ENCODE measurements at places on chromosomes 11 and 22. TPM values are rescaled to one million over a fixed set of nuclear protein-coding genes. Genes with fewer than 3 reads are reported as not detected.
A peak's percentile ranks its signal among the peaks of the same experiment; 100 is the strongest.

Gene PAAF1
- total RNA-seq = 10.0 TPM

Gene TRIM64C
- total RNA-seq = not detected

Gene OR8D4
- not detected for total RNA-seq

Gene FZD4
- total RNA-seq = 6.8 TPM

Gene LRRC51
- 5.2 TPM for total RNA-seq

Gene CTSC
- 338 TPM for total RNA-seq

Gene CCDC87
- total RNA-seq = 0.17 TPM

Gene JHY
- 6.8 TPM for total RNA-seq

- DNase-seq = no peak
These were observed 6.4 kb downstream of the STARD10 start for GRCh38 chr11:72787216-72788104.

DNA sequence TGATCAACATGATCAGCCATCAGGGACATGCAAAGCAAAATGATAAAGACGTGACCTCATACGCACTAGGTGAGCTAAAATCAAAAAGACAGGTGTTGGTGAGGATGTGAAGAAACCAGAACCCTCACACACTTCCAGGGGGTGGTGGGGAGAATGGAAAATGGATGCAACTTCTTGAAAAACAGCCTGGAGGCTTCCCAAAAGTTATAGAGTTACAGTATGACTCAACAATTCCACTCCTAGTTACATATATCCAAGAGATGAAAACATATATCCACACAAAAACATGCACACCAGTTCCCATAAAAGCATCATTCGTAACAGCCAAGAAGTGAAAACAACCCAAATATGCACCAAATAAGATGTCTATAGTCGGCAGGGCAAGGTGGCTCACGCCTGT is 42.1 kb upstream of the APLNR start:
- no peak for DNase-seq

GRCh38 chr11:27868709-27869108 is 168.5 kb upstream of the BDNF start:
- DNase-seq = no peak

- DNase-seq = no peak
These were observed 9.3 kb downstream of the CREB3L1 start for GRCh38 chr11:46286789-46287188.

DNA sequence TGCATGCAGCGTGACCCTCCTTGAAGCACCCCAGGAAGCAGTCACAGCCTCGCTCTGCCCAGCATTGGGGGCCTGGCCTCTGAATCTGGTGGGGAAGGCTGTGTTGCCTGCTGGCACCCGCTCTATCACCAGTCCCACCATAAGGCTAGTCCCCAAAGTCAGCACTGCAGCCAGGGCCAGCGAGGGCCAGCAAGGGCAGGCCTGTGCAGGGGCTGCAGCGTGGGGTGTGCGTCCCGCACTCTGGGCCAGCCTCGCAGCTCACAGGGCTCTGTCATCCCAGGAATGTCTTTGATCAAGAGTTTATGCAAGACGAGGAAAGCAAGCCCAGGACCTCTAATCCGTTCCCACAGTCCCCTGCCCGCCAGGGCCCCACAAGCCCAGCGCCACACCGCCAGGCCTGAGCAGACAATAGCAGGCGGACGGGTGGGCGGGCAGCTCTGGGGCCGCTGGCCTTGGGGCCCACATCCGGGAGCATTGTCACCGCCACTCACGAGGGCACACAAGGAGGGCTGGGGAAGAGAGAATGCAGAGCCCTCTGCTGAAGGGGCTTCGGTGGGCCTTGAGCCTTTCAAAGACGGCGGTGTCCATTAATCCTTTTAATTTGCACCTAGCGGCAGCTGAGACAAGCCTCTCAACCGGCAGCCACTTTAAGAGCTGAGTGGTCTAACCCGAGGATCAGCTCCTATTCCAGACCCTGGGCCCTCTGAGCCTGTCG is 17.1 kb downstream of the LTO1 start:
- DNase-seq = no peak

DNA sequence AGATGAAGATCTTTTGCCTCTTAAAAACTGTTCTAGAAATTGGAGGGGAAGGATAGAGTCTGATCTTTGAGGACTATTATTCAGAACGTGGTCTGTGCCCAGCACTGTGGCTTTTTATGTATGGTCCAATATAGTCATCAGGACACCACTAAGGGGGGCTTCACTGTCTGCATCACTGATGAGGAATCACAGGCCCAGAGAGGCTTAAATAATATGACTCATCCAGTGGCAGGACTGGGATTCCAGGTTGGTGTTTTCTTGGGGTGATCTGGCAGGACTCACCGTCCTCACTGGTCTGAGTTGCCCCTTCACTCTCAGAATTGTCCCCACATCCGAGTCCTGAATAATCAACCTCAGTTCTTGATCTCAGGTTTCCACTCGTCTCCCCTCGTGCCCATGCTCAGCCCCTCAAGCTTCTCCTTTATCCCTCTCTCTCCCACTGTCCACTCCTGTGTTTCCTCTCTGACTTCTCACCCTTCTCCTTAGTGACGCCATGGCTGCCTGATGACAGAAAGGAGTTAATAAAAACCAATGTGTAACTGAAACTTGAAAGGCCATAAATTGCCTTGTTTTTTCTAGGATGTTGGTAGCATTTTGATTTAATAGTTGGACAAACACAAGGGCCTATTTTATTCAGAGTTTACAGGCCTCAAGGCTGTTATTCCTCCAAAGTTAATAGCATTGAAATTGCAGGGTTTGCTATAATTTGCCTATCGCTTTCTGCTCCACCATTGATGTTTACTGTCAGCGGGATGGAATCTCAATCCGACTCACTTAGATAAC is 95.7 kb upstream of the NNMT start:
- DNase-seq = no peak

GRCh38 chr22:41358927-41359326 is 22.8 kb upstream of the TEF start:
- no peak for DNase-seq

DNA sequence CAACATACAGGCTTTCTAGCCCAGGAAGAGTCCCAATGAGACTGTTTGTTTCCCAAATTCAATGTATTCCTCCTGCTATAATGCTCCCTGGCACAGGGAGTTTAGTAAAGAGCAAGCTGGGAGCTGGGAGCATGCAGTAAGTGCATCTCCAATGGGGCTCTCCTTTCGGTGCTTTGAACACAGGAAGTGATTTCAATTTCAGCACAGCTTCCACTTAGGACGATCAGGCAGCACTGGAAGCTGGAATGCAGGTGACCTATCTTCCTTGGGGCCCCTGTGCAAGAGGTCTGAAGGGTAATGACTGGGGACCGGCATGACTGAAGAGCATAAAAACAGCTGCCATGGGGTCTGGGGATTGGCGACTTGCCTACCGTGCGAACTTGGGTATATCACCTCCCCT is 76.0 kb downstream of the LARGE1 start:
- DNase-seq = no peak

- DNase-seq = no peak
These were observed 37.7 kb downstream of the SHISAL1 start for GRCh38 chr22:44274918-44275630.

DNA sequence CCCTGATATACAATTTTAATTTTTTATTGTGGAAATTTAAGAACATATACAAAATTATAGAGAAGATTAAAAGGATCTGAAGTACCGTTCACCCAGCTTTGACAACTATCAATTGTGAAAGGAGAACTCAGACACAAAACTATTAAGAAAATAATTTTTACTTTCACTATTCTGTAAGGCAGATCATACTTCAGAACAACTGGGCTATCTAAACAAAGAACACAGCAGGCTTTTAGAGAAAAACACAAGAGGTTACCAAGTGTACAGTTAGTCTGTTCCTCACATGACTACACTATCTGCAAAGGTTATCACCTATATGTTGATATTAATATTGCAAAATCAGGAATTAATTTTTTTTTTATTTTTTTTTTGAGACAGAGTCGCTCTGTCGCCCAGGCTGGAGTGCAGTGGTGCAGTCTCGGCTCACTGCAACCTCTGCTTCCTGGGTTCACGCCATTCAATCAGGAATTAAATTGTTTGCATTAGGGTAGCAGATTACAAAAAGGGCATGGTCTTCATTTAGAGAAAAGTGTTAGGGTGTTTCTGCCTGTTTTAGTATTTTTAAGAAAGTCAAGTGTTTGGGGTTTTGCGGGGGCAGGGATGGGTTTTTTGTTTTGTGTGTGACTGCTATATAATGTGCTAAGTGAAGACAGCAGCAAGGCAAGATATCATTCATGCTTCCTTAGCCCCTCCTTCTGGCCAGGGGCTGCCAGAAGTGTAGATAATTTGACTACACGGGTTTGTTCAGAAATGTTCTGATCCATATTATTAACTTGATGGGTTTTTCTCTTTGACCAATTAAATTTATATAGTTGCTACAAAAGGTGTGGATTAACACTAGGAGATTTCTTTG is 27.6 kb upstream of the SIK2 start:
- DNase-seq = no peak

GRCh38 chr11:72274435-72274834 is 30.5 kb upstream of the PHOX2A start:
- DNase-seq = no peak

- DNase-seq = no peak
These were observed 49.3 kb downstream of the FBLN1 start for GRCh38 chr22:45552017-45552411.

DNA sequence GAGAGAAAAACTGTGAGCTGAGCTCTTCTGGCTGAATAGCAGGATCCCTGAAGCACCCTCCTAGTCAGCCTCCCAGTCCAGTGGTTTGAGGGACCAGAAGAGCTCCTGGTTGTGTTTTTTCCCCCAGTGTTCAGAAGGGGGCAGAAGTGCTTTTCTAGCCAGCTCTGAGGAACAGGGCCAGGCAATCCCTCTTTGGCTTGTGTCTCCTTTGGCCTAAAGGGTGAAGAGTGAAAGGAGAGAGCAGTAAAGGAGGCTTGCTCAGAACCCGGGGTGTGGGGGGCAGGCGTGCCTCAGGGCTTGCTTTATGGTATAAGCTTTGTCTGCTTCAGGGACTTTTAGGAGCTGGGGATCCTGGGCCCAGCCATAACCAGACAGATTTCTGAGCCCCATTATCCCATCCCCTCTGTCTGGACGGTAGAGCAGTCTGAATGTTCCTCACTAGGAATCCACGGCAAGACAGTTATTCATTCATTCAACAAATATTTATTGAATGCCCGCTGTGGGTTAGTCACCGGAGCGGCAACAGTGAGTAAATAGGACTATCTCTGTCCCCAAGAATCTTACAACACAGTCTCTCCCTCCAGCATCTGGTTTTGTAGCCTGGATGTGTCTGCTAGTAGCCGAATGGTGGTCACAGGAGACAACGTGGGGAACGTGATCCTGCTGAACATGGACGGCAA is 14.5 kb downstream of the ACP2 start:
- DNase-seq = peak; percentile 84

- peak; percentile 75 for DNase-seq
These were observed 26.5 kb downstream of the SCGB1A1 start for GRCh38 chr11:62445314-62445740.

DNA sequence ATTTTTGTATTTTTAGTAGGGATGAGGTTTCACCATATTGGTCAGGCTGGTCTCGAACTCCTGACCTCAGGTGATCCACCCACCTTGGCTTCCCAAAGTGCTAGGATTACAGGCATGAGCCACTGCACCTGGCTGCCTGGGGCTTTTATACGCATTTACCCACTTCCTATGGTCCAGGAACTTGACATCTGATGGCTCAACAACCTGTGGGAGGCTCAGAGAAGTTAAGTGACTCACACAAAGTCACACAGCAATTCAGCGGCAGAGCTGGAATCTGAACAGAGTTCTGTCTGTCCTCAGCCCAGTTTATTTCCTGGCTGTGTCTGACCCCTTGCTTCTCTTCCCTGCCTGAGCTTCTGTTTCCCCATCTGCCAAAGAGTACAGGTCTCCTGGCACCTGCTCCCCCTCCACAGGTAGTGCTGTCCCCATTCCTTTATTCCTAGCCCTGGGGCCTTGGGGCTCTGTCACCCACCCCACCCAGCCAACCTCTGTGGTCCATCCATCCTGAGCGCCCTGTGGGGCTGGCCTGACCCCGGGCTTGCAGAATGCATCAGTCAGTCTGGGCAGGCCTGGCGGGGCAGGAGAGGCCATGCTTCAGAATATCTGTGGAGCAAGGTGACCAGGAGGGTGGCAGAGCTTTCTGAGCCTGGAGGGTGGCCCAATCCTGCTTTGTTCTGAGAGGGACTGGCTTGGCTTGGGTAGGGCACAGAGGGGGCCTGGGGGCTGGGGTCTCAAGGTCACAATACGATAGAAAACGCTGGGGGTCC is 50.6 kb downstream of the CACNA1I start:
- no peak for DNase-seq

DNA sequence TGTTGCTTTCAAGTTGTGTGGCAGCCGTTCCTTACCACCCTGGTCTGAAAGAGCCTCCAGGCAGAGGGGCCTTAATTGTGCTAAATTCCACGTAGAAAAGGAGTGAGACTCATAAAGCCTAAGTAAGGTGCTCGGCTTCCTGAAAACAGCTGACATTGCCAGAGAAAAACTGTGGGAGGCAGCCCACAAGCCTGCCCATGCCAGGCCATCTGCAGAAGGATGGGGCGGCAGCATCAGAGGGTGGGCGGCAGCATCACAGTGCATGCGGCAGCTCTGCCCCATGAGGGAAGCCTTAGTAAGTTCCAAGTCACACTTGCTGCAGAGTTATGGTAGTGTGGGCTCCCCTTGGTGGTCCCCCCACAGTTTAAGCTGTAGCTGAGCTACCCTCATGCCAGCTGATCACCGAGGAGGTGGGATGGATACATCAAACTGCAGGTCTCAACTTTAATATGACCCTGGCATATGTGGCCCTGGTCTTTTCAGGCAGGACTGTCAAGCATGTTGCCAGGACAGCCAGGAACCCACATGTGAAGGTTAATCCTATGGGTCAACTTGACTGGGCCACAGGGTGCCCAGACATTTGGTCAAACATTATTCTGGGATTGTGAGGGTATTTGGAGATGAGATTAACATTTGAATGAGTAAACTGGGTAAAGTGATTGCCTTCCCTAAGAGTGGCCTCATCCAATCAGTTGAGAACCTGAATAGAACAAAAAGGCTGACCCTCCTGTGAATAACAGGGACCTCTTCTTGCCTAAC is 3.1 kb upstream of the EIF3F start:
- no peak for DNase-seq

- no peak for DNase-seq
These were observed 88.5 kb upstream of the ALX4 start for GRCh38 chr11:44398266-44399030.

DNA sequence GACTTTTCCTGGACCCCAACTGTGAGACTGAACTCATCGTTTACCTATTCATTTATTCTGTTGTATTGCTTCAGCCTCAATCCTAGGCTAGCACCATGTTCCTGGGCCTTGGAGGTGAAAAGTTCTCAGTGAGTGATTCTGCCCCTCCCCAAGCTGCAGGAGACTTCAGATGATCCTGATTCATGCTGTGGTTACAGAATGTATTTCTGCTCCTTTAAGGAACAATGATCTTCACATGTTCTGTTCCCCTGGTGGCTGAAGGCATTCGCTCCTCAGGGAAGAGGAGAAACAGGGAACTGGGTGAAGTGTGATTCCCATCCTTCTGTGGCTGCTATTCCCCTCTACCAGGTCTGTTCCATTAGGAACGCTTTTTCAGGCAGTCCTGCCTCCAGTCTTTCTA is 2.4 kb downstream of the OR52E1 start:
- no peak for DNase-seq

DNA sequence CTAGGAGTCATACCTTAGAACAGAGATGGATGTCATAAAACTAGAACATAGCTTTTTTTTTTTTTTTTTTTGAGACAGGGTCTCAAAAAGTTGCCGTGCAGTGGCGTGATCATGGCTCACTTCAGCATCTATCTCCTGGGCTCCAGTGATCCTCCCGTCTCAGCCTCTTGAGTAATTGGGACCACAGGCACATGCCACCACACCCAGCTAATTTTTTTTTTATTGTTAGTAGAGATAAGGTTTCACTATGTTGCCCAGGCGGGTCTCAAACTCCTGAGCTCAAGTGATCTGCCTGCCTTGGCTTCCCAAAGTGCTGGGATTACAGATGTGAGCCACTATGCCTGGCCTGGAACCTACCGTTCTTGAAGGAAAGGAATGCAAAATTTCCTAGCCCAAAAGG is 8.8 kb upstream of the CEP295 start:
- DNase-seq = no peak
